Caudate nucleus (tissue), 63 donors: ENCODE measurements at places on chromosomes 11 and 22.

DNA sequence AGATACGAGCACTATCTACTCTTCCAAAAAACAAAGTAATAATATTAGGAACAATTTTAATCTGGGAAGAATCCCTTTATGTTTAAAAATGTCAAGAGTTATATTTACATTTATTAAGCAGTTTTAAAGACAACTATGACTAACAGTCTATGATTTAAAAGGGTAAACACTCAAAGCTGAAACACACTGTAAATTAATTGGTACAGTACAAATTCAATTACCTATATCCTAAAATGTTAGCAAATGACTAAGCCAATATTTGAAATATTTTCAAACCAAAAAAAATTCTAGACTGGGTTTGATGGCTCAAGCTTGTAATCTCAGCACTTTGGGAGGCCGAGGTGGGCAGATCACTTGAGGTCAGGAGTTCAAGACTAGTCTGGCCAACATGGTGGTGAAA, 36.0 kb upstream of the CHRNA10 start:
- DNase-seq, result no peak

- no peak for DNase-seq
These were observed 11.9 kb downstream of the B3GNT6 start for GRCh38 chr11:77046060-77046501.

DNA sequence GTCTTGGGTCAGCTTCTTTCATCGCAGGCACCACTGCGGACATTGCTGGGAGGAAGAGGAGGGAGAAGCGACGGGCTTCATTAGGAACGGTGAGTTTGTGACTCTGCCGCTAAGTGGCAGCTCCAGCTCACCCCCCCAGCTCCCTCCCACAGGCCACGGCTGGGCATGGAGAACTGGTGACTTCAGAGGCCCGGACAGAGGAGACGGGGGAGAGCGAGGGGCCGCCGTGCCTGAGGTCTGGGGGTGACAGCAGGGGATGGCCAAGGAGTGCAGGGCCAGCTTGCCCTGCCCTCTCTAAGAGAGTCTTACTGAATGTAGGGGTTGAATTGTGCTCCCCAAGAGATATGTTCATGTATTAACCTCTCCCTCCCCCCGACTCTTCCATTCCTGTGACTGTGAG, 13.9 kb upstream of the NFAM1 start:
- no peak for DNase-seq

DNA sequence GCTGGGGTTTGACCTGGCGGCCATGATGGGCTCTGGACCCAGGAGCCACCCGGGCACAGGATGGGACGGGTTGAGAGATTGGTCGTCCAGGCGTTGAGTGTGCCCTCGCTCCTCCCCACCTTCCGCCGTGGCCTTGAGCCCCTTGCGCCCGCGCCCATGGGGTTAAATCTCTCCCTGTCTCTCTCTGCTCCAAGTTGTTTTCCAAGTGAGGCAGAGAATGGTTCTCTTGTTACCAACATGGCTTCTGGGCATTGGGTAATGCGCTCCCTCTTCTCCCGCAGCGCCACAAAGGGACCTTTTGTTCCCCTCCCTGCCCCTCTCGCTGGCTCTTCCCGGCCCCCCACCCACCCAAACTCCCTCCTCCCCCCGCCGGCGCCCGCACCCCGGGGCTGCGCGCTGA, 18.8 kb upstream of the PICK1 start:
- peak; percentile 73 for DNase-seq

- DNase-seq, result no peak
These were observed 476.7 kb upstream of the CCDC179 start for GRCh38 chr11:23336961-23337360.
